ENCODE measurements at places on chromosomes 5 and 9.

GRCh38 chr5:149056616-149057165, 6.2 kb downstream of the SH3TC2 start:
- DNase-seq = no peak

GRCh38 chr5:863244-863805, 12.5 kb upstream of the ZDHHC11 start:
- DNase-seq = no peak

DNA sequence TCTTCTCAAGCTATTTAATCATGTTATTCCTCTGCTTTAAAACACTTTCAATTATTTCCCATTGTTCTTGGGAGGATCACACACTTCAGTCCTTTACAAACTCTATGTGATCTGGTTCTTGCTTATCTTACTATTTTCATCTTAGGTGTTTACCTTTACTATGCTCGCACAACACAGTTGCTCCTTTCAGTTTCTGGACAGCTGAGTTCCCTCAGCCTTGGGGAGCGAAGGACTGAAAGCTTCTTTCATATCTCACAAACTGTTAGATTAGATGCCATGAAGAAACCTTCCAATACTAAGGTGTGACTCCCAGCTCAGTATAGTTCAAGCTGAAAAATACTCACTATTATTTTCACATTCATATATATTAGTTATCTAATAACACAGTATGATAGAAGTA, 117.9 kb downstream of the CDC42SE2 start:
- DNase-seq = no peak

DNA sequence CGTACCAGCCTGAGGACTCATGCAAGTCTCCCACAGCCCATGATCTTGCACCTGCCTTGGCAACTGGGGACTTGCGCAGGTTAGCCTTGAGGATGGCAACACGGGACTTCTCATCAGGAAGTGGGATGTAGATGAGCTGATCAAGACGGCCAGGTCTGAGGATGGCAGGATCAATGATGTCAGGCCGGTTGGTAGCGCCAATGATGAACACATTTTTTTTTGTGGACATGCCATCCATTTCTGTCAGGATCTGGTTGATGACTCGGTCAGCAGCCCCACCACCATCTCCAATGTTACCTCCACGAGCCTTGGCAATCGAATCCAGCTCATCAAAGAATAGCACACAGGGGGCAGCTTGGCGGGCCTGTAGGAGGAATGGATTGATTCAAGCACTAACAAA, 13.0 kb downstream of the VCP start:
- no peak for DNase-seq

- DNase-seq = no peak
Observed at GRCh38 chr5:114319821-114320220, 42.0 kb upstream of the KCNN2 start.

All from NCI-H1105 (cell line).